ENCODE measurements at places on chromosomes 16 and 17.
A peak's percentile ranks its signal among the peaks of the same experiment; 100 is the strongest.

GRCh38 chr16:17526956-17527937 is 56.5 kb upstream of the XYLT1 start:
- no peak for DNase-seq

DNA sequence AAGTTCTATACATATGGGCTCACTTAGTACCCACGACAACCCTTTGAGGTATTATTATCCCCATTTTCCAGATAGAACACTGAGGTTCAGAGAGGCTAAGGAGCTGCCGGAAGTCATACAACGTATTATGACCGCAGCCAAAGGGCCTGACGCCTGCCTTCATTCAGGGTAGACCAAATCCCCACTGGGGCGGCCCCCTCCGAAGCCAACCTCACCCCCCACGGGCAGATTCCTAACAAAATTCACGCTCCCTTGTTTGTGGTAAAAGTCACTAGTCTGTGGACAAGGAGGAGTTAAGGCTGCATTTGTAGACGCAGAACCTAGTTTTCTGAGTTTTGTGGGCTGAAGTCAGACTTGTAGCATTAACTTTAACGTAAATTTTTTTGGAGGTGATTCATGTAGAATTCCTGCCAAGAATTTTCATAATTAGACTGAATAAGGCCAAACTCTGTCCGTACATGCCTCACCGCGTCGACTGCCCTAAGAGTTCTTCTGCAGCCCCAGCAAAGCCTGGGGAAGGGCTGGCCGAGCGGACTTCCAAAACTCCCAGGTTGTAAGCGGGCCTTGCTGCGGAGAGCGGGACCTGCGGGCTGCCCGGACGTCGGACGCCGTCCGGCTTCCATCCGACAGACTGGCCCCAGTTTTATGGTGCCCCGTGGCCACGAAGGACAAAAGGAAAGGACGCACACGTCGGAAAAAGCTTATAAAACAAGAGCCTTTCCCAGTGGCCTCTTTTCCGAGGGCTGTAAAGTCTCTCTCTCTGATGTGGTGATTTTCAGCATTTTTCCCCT is 75.7 kb downstream of the NXN start:
- DNase-seq = no peak

DNA sequence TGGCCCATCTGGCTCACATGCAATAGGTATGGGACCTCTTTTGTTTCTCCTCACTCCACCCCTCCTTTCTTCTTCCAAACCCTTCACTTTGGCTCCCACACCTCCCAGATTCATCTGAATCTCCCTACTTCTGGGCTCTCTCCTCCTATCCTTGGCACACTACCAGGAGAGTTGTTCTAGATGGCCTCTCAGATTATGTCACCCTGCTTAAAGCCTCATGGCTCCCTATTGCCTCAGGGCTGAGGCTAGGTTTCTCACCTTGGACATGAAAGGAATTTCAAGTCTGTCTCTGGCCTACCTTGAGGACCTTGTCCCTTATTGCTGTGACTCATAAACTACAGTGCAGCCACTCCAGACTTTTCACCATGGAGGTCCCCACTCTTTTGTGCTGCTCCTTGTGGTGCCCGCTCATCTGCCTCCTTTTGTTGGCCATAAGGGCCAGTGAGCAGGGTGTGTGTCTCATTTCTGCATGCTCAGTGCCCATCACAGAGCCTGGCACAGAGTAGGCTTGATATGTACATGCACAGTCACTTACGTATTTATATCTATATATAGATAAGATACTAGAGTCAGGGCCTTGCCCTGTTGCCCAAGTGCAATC is 1.0 kb upstream of the MFAP4 start:
- no peak for DNase-seq

DNA sequence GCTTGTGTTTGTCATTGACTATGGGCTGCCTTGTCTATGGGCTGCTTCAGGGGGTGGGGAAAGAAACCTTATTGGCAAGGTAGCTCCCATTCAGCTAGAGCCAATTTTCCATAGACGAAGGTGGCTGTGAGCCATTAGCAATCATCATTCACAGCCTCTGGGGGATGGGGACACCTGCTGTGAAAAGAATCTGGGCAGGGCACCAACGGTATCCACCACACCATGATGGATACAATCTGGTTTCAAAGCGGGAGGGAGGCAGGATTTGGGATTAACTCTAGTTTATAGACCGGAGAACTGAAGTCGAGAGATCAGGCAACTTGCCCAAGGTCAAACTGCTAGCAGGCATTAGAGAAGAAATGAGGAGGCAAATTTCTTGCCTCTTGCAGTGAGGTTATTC is 182.3 kb downstream of the SHISA9 start:
- no peak for DNase-seq

DNA sequence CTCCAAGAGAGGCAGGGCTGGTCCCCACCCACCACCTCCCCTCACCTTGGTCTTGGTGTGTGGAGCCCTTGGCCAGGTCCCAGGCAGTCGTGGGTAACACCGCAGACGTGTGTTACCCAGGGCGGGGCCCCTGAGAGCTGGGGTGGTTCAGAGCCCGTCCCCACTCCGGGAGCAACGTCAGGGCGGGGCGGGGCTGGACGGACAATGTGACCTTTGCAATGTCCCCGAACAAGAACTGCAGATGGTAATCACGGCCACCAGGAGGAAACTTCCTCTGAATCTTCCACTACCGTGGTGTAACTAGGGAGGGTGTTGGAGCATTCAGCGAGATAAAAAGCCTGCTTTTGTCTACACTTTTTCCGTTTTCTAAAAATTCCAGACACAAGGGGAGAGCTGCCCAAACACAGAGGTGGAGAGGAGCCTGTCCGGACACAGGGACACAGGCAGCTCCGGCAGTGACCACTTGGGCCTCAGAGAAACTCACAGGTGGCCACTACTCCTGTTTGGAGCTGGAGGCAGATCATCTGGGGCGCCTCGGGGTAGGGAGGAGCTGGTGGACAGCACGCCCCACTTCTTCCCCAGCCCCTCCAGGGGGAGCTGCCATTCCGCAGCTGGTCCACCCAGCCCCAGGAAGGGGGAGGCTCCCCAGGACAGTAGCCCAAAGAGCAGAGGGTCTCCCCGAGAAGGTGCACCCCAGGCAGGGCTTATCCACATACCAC is 14.2 kb upstream of the SLC38A10 start:
- peak; percentile 18 for DNase-seq

- no peak for DNase-seq
Observed at GRCh38 chr17:19686400-19687090, 29.8 kb downstream of the SLC47A2 start.

- no peak for DNase-seq
Observed at GRCh38 chr17:79790805-79791734, 5.8 kb downstream of the CBX8 start.

DNA sequence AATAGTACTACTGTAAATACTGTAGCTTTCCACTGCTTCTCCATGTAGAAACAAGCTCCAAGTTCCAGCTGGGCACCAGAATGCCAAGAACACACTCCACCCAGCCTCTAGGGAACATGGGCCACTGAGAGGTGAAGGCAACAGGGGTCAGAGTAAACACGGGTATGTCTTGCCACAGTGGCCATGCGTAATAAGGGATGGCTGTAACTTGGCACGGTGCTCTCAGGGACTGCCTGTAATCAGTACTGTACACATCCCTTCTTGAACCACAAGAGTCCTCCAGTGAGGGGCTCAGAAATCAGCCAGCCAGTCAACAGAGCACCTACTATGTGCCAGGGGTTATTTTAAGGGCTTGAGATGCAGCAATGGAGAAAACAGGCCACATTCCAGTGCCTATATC is 10.8 kb downstream of the LRRC59 start:
- no peak for DNase-seq

- no peak for DNase-seq
Observed at GRCh38 chr17:8393470-8394231, 4.0 kb downstream of the RNF222 start.

DNA sequence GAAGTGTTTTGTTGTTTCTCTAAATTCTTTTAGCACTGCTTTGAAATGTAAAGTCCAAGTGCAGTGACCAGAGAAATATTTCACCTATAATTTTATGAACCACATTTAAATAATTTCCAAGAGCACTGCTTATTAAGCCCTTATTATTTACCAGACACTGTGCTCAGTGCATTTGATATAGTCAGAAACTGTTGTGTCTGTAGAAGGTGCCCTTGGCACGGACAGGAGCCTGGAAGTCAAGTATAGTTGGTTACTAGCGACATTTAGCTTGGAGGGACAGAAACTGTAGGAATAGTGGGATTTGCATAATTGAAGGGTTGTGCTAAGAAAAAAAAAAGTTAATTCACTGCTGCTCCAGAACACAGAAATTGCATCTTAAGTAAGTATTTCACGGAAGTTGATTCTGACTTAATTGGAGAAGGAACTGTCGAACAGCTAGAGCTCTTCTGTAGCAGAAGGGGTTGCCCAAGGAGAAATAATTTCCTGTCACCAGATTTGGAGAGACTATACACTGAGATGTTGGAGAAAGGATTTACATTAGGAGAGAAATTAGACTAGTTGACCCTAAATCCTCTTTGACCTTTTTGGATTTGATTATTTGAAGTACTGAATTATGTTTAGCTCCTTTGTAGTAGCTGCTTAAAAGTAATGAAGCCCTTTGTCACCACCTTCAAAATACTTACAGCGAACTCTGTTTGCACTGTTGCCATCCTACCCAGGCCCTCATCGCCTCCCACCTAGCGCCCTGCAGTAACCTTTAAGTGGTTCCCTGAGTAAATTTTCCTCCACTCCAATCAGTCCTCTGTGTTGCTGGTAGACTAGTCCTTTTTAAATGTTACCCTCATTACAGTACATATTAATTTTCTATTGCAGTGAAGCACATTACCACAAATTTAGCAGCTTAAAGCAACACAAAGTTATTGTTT is 25.6 kb downstream of the COX10 start:
- no peak for DNase-seq

DNA sequence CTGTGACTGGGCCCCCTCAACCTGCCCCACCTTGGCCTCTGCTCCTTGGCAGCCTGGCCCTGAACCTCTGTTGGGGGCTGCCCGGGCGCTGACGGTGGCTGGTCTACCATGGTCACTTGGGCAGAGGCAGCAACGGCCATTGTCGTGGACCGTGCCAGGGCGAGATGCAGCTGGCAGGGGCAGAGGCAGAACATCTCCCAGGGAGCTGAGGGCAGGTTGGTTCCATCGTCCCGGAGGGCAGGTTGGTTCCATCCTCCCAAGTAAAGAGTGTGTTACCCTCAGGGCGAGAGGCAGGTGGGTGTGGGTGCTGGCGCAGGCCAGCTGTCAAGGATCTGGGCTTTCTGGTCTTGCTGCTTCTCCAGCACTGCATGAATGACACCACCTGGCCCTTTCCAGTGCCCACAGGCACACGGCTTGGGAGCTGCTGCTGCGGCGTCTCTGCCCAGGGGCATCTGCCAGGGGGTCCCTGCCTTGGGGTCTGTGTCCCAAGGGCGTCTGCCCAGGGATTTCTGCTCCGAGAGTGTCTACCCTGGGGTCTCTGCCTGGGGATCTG is 12.0 kb downstream of the ACSF3 start:
- DNase-seq = no peak

DNA sequence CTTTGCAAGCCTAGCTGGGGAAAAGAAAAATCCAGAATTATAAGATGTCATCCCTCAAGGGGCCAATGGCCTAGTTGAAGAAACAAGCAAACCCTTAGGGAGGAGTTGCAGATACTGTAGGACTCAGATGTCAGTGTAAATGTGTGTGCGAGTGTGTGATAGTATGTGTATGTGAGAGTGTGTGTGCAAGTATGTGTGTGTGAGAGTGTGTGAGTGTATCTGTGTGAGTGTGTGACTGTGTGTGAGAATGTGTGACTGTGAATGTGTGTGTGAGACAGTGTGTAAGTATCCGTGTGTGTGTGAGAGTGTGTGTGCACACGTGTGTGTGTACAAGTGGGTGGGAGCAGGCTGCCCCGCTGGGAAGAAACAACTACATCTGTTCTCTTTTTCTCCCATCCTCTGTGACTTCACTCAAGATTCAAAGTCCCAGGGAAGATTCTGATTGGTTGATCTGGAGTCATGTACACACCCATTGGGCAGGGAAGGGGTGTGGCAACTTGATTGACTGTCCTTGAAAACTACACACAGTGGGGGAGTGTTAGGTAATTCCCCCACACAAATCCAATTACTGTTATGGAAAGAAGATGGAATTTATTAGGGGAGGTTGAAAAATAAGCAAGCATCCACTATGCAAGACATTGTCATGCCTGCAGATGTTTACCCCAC is 40.7 kb downstream of the IRX3 start:
- no peak for DNase-seq

- no peak for DNase-seq
Observed at GRCh38 chr17:28347261-28347891, 10.0 kb downstream of the POLDIP2 start.

- no peak for DNase-seq
Observed at GRCh38 chr16:22938647-22939046, 124.7 kb downstream of the HS3ST2 start.

DNA sequence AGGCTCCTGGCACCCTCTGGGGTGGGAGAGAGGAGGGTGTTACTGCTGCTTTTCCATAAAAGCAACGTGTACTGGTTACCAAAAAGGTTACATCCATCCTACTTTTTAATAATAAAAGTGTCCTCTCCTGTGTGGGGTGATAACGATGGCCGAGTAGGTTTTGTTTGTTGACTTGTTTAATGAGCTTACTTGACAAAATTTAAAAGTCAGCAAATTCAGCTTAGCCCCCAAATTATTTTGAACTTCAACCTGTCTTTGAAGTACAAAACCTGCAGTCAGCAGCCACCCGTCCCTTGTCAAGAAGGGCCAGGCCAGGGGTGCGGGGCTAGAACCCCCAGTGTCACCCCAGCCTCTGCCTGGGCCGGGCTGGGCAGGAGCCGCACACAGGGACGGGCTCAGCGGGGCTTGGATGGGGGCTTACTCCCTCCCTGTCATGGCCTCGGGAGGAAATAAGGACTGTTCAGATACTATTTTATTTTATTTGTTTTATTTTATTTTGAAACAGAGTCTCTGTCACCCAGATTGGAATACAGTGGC is 103.9 kb upstream of the CHMP6 start:
- no peak for DNase-seq

DNA sequence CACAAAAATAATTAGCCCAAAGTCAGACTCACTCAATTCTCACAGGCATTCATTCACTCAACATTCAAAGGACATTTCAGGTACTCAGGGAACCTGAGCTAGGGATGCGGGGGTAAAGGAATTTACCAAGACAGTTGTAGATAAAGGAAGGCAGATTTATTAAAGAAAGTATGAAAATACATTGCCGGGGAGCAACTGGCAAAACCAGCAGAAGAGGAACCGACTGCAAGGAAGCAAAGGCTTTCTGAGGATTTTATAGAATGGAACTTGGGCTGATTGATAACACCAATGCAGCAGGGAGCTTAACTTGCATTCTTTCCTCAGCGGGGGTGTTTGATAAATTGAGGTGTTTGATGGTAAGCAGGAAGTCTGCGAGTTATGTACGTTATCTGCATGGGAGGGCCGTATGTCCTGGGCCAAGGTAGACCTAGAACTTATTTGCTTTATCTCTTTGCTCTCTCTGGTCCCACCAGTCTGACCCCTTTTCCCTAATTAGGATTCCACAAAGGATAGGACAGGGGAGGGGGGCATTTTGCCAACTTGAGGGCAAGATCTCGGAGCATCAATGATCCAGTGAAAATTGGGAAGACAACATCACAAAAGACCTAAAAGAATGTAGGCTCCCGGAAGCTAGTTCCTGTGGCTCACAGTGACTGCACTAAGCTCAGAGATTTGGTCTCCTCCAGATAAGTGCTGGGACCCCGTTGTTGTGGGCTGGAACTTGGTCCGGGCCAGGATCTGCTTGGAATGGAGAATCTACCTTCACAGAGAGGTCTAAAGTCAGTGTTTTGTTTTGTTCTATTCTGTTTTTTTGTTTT is 5.8 kb upstream of the MT3 start:
- no peak for DNase-seq

- no peak for DNase-seq
Observed at GRCh38 chr17:55426851-55427586, 5.4 kb upstream of the MMD start.

- DNase-seq = no peak
Observed at GRCh38 chr16:86227801-86228200, 282.5 kb upstream of the FOXF1 start.

- no peak for DNase-seq
Observed at GRCh38 chr17:10613775-10614513, 43.2 kb downstream of the MYH3 start.

Data from GDM1 (cell line).